ENCODE measurements at places on chromosomes 3 and 15.

GRCh38 chr3:81242871-81243270, 518.6 kb downstream of the GBE1 start:
- DNase-seq, result no peak

- DNase-seq, result no peak
Measured at GRCh38 chr3:150885535-150885934, 19.7 kb downstream of the MINDY4B start.

- no peak for DNase-seq
Measured at GRCh38 chr3:12120374-12121140, 38.2 kb downstream of the TIMP4 start.

GRCh38 chr15:79602180-79602579, 170.0 kb downstream of the MINAR1 start:
- no peak for DNase-seq

GRCh38 chr3:194612221-194612620, 21.0 kb downstream of the TMEM44 start:
- DNase-seq, result no peak

DNA sequence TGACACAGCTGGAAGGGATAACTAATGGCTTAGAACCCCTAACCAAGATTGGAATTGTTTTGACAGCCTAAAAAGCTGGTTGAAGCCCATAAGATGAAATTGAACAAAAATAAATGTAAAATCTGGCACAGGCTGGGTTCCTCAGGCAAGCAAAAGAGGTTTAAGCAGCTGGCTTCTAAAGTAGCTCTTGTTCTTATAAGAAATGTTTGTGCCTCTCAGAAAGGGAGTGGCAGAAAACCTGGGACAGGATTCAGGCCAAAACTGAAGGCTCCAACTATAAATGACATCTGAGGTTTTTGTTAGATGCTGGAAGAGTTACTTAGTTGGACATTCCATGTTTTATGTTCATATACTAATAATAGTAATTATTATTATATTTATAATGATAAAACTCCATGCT, 378.3 kb downstream of the CNTN4 start:
- DNase-seq, result no peak

DNA sequence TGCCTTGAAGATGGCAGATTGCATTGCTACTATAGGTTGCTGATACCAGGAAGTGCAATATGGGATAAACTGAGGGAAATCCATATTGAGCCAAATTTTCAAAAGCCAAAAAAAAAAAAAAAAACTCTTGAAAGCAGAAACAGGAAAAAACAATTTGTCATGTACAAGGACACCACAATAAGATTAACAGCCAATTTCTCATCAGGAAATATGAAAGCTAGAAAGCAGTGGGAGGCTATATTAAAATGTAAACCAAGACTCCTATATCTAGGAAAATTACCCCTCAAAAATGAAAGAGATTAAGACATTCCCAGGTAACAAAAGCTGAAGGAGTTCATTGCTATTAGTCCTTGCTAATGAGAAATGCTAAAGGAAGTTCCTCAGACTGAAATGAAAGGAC, 462.8 kb upstream of the DPH6 start:
- no peak for DNase-seq

Measured in NCI-H2081 (cell line).